ENCODE measurements at places on chromosomes 5 and 9.

DNA sequence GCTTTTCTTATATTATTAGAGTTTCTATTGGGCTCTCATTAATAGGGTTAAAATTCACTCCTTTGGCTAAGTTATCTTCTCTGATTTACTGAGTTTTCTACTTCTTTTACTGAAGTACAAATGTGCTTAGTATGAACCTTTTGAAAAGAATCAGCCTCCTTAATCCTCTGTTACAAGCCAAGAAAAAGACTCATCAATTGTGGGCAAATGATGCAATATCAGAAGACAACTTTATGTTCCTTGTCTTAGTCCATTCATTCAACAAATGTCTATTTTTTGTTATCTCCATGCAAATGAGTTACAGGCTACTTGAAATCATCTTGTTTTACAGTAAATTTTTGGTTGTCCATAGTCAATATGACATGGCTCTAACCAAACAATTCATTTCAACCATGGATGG lies 40.3 kb downstream of the SNCAIP start:
- no peak for DNase-seq

DNA sequence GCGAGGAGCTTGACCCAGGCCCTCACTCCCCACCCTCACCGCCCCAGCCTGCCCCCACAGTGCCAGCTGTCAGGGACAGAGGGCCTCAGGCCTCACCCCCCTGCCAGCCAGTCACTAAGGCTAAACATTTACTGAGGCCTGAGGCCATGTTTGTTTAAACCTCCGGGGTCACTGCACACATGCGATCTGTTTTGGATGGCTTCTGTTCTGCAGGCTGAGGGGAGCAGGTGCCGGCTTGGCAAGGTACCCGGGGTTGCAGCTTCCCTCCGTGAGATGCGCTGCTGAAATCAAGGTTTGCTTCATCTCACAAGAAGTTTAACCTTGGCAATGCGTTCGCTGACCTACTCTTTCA lies 103.3 kb upstream of the BOD1 start:
- no peak for DNase-seq

GRCh38 chr5:111720333-111720890 lies 36.6 kb downstream of the NREP start:
- no peak for DNase-seq

DNA sequence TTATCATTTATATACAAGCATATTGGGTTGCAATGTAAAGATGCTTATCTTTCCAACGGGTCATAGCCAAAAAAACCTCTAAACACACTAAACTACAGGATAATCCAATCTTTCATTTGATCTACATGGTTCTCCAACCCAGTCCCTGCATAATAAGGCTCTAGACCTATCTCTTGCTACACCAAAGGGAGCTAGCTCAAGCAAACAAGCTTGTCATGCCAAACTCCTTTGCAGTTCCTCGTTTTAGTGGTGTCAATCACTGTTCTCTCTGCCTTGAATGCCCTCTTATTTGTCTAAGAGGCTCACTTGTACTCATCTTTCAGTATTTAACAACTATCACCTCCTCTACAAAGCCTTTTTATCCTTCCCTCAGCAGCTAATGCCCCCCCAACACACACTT lies 5.6 kb downstream of the HOMER1 start:
- DNase-seq = no peak

DNA sequence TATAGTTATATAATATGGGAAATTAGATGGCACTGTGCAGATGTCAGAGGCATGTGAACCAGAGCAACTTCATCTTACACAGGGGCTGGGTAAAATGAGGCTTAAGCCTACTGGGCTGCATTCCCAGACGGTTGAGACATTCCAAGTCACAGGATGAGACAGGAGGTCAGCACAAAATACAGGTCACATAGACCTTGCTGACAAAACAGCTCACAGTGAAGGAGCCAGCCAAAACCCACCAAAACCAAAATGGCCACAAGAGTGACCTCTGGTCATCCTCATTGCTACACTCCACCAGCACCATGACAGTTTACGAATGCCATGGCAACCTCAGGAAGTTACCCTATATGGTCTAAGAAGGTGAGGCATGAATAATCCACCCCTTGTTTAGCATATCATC lies 479.4 kb downstream of the TLR4 start:
- no peak for DNase-seq

- DNase-seq = no peak
Measured at GRCh38 chr9:87878989-87879511, 3.6 kb upstream of the SPATA31E1 start.
